ENCODE measurements at places on chromosomes 11 and 22. TPM values are rescaled to one million over a fixed set of nuclear protein-coding genes. Genes with fewer than 3 reads are reported as not detected.

TTC28 gene
- 41.9 TPM for total RNA-seq

RIMBP3C gene
- 0.22 TPM for total RNA-seq

ANGPTL5 gene
- total RNA-seq: not detected

PIH1D2 gene
- 0.86 TPM for total RNA-seq

C11orf58 gene
- total RNA-seq: 153 TPM

OR8G5 gene
- not detected for total RNA-seq

RAG2 gene
- not detected for total RNA-seq

MS4A4A gene
- total RNA-seq: not detected

APOC3 gene
- not detected for total RNA-seq

UPB1 gene
- not detected for total RNA-seq

PARVG gene
- not detected for total RNA-seq

VWCE gene
- 0.76 TPM for total RNA-seq

CARD18 gene
- total RNA-seq: not detected

SOX6 gene
- total RNA-seq: not detected

ALDH3B1 gene
- 70.7 TPM for total RNA-seq

APOL6 gene
- total RNA-seq: 20.8 TPM

OR51B5 gene
- not detected for total RNA-seq

SERPING1 gene
- total RNA-seq: 147 TPM

SPDYC gene
- total RNA-seq: not detected

LMO2 gene
- 0.25 TPM for total RNA-seq

FOLR2 gene
- not detected for total RNA-seq

Measured in GM23248 (cell line).